ENCODE measurements at places on chromosomes 2 and 18.

GRCh38 chr2:37181726-37182684 lies 6.5 kb downstream of the SULT6B1 start:
- no peak for DNase-seq

DNA sequence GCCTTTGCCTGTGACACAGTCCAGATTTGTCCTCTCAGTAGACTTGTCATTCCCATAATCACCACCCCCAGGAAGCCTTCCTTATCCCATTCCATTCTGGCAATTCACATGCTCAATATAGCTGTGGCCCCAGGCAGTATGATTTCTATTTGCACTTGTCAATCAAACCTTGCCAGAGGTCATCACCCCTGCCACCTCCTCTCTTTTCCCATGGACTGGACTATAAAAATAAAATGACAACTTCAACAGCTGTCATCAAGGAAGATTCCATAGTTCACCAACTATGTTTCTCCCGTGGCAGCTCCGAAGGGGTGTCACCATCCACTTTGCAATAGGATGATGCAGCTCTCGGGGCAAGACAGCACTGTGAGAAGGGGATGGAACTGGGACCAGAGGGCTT lies 255.7 kb downstream of the CELF4 start:
- no peak for DNase-seq

DNA sequence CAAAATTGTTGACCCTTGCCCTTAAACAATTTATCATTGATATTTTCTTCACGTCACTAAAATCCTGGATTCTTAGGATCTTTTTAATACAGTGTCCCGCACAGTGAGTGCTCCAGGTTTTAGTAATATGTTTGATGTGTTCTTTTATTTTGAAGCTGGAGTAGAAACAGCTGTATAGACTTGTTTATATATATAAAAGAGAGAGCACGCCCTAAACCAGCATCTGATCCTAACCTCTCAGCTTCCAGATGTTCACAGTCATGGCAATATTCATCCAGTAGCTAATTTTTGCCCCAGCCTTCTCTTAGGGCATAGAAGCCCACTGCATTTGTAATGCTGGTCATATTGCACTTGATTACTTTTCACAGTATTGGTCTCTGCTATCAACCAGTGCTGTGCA lies 170.0 kb upstream of the EPAS1 start:
- DNase-seq, result no peak

DNA sequence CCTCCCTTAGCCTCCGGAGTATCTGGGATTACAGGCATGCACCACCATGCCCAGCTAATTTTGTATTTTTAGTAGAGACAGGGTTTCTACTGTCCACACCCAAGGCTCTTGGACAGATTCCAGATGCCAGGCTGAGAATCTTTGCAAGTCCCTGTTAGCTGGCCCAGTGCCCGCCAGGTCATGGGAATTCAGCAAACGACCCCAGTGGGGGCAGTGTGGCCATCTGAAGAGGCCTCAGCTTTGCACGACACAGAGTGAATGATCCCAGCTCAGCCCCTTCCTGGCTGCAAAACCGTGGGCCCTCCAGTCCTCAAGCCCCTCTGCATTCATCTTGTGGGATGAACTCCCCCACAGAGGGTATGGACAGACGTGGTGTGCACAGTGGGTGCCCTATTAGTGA lies 179.5 kb upstream of the ID2 start:
- no peak for DNase-seq

DNA sequence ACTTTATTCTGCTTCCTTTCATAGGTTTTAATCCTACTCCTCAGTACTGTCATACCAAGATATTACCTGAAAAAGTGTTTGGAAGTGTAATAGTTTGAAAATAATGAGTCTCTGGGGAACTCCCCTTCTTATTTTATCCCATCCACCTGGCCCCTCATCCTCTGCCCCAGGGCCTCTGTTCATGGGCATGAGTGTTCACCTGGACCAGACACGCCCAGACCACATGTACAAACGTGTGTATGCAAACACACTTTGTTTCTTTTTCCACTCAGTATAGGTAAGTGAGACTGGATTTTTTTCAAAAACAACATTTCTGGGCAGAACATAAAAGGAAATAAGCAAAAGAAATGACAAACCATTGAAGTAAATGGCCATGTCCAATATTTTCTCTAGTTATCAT lies 62.1 kb upstream of the THSD7B start:
- no peak for DNase-seq

DNA sequence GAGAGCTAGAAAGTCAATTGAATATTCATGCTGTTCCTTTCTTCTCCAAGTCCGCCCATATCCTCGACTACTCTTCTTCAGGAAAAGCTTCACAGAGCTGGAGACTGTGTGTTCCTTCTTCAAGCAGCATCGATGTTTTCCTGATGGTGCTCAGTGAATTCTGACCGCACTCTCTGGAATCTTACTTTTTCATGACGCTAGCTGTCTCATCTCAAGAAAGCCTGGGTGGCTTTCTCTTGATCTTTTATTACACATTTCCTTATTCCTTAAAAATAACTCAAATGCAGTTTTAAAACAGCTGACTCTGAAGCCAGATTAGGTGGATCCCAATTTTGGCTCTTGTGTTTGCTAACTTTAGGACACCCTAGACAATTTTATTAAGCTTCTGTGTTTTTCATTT lies 1245.1 kb upstream of the LRRTM1 start:
- no peak for DNase-seq

DNA sequence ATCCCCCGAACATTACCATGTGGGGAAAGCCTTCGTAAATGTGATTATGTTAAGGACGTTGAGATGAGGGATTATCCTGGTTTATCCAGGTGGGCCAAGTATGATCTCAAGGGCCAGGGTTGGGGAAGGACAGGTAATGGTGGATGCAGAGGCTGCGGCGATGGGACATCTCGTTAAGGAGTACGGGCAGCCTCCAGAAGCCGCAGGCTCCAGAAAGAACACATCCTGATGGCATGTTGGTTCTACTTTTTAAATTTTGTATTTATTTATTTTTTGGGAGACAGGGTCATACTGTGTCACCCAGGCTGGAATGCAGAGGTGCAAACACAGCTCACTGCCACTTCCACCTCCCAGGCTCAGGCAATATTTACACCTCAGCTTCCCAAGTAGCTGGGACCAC lies 86.2 kb upstream of the RAB6C start:
- no peak for DNase-seq

DNA sequence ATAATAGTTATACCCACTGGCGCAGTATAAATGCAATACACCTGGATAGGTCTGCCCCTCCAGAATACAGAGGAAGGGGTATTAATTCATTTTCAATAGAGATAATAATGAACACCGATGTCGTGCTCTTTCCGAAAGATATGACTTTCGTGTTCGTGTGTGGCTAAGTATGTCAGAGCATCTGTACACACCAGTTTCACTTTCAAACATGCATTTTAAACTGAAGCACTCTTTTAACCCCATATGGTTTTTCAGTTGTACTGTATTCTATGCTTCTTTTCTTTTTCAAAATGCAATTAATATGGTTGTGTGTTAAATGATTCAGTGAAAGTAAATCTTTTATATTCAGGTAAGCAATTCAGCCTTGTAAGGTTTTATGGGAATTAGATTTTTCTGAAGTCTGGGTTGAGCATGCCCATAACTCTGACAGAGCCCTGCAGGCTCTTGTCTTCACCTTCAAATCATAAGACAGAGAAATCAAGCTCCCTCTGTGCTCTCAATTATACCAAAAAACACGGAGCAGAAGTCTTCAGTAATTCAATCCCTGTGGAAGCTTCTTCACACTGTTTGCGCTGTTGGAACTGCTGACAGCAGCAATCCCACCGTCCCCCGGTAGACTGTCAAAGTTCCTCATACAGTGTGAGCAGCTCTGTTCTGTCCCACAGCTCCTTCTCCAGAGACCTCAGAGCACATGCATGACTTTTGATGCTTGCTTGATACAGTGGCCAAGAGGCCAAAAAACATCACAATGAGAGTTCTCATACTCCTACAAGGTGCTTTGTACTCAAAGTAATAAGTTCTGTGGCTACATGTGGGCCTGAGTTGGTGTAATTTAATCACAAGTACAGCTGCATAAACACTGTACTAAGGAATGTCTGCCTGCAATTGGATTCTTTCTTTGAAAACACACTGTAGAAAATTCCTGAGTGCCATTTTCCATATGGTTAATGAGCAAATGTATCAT lies 186.8 kb downstream of the ZNF521 start:
- DNase-seq, result no peak

DNA sequence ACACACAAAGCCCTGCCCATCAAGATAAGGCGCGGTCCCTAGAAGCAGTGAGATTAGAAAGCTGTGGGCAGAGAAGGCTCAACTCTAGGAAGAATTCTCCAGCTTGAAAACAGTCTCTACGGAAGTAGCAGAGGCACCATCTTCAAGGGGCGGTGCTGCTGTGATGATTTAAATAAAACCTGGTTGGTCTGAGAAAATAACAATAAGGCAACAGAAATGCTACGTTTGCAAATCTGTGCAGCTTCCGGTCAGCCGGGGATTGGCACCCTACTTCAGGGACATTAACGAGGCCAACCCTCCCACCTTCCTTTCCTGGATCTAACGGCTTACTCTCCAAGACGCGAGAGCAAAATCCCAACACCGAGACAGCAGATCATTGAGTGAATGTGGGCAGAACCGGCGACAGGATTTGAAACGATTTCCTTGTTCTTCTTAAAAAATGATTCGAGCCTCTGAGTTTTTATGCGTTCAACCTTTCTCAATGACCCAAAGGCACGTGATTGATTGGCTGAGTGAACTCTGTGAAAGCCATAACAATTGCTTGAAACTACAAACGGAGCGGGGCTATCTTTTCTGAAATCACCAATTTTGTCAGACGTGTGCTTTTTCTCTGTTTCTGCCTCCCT lies 93.7 kb upstream of the ZNF516 start:
- no peak for DNase-seq

- no peak for DNase-seq
These were observed 768.2 kb downstream of the GALR1 start for GRCh38 chr18:78017869-78018268.

DNA sequence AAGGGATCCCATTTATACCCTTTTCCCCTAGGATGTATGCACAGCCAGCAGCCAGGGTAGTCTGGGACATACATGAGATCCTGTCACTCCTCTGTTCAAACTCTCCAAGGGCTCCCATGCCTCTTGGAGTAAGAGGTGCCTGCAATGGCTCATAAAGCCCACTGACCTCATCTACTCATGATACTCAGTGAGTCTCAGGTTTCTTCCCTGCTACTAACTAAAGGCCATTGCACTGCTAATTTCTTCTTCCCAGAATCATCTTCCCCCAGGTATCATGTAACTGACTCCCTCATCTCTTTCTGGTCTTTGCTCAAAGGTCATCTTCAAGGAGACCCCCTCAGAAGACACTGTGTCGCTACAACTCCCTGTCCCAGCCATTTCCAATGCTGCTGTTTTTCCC lies 68.2 kb downstream of the CCBE1 start:
- DNase-seq, result no peak

GRCh38 chr2:180699657-180700361 lies 280.6 kb upstream of the UBE2E3 start:
- no peak for DNase-seq

DNA sequence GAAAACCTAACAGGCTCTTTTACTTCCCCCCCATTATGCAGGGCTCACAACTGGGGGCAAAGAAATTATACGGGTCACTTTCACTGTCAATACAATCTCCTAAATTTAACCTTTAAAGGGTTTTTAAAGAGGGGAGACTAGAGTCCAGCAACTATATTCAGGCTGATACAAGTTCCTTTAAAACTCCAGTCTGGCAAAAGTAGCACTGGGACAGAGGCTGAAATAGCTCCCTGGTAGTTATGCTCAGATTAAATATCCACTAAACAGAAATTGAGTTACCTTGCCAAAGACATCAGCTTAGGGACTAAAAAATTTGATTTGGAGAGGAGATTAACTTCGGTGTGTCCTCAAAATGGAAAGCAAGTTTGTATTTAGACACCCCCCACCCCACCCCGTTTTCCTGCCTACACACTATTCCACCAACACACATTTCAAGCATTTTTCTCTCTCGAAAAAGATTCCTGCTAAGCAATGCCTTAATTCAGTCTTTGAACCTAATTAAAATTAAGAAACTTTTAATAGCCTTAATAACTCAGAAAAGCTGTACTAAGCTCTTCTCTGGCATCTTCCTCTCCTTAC lies 127.2 kb downstream of the OSBPL1A start:
- DNase-seq, result no peak

DNA sequence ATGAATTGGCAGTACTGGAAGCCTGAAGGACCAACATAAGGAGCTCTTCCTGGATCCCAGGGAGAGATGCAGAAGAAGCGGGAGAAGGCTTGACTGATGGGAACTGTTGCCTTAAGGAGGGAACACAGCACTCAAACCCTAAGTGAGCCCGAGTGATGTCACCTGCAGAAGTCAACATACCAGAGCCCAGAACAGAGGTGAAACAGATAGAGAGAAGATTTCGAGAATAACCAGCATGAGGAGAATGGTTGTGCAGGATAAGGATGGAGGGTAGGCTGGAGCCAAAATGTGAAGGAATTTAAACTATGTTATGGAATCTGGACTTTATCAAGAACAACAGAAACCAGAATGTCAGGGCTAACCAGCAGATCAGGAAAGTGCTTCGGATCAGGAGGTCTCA lies 463.1 kb upstream of the DDX18 start:
- DNase-seq, result no peak

GRCh38 chr2:228624733-228625132 lies 443.2 kb upstream of the SPHKAP start:
- DNase-seq, result peak; percentile 69

GRCh38 chr2:105537920-105538319 lies 139.1 kb upstream of the FHL2 start:
- no peak for DNase-seq

GRCh38 chr2:178782236-178782635 lies 25.0 kb downstream of the TTN start:
- DNase-seq, result no peak

GRCh38 chr2:216851486-216852090 lies 8.3 kb downstream of the TNP1 start:
- no peak for DNase-seq

- no peak for DNase-seq
These were observed 640.4 kb downstream of the NR4A2 start for GRCh38 chr2:155692106-155692505.

- DNase-seq, result no peak
These were observed 7.6 kb upstream of the THOC1 start for GRCh38 chr18:275486-275885.

DNA sequence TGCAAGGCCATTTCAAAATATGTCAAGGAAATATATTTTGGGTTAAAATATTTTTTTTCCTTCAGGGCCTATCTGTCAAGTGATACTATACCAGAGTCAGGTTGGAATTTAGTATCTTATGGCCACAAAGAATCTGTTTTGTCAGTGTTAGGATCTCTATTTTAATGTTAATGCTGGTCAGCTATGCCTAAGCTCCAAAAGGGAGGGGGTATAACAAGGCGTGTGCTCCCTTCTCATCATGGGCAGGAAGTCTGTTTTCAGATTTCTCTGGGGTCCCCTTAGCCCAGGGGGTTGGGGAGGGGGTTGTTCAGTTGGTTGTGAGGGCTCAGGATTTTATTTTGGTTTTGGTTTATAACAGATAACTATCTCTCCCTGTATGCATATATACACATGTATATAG lies 126.4 kb downstream of the TMEM163 start:
- no peak for DNase-seq

DNA sequence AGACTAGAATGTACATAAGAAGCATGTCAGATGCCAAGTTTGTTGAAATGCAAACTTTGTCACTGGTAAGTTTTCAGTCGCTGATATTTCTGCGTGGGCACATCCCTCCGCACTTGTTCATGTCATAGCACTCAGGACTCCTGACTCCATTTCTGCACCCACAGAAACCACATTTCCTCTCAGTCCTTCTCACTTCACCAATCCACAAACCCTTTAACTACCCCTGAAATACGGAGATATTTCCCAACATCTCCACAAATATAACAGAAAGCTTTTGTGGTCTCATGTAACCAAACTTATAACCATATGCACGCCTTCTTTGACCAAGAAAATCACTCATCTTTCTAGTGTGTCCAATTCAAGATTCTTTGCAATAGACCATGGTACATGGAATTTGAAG lies 276.9 kb upstream of the ERBB4 start:
- no peak for DNase-seq
